ENCODE measurements at places on chromosomes 2 and 18.

- H3K36me3 ChIP-seq, result no peaks in the 10 kb centered on the region
- peak overlapping the region; percentile 88 for H3K4me3 ChIP-seq
- DNase-seq, result no peak
- H3K27me3 ChIP-seq, result no peaks in the 10 kb centered on the region
These were observed 566 bp upstream of the MRPS5 start for GRCh38 chr2:95122197-95122551.

DNA sequence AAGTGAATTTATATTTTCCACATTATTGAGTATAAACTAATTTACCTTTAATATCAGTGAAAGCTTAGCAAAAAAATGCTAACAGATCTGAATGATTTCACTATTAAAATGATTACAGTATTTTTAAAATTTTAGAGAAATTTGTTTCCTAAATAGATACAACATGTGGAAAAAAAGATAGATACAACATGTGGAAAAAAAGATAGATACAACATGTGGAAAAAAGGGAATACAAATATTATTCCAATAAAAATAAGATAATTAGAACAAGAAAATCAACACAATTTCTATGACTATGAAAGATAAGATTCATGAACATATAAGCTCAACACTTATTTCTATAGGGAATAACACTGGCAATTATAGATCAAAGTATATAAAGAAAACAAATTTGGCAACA, 865.9 kb upstream of the VRK2 start:
- H3K4me1 ChIP-seq, result no peaks in the 10 kb centered on the region
- H3K4me3 ChIP-seq, result no peak overlapping the region
- H3K36me3 ChIP-seq, result no peaks in the 10 kb centered on the region
- no peak overlapping the region for H3K27ac ChIP-seq

DNA sequence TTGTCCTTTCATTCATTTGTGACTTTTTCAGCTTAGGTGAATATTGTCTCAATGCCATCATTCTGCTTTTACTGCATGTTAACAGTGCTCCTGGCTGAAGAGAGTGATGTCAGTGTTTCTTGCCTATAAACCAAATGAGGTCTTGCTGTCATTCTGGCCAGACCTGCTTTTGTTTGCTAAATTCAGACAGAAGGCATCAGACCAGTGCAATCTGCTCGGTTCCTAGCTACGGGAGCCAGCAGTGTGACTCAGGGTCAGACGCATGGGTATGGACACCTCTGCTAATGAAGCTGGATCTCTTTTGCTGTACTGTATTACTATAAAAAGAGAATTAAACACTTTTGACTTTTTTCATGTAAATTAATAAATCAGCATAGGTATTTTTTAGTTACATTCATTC, 178.9 kb downstream of the TMEM182 start:
- no peaks in the 10 kb centered on the region for H3K4me1 ChIP-seq
- H3K27ac ChIP-seq, result no peak overlapping the region
- H3K4me3 ChIP-seq, result no peak overlapping the region
- DNase-seq, result no peak

GRCh38 chr2:99863236-99863902, 279.0 kb downstream of the AFF3 start:
- no peaks in the 10 kb centered on the region for H3K27me3 ChIP-seq
- no peaks in the 10 kb centered on the region for H3K4me1 ChIP-seq
- no peak for DNase-seq

GRCh38 chr2:120669971-120670370, 65.7 kb upstream of the GLI2 start:
- H3K27ac ChIP-seq, result no peak overlapping the region
- no peak overlapping the region for H3K4me3 ChIP-seq
- H3K4me1 ChIP-seq, result no peaks in the 10 kb centered on the region
- no peak for DNase-seq
- H3K27me3 ChIP-seq, result no peaks in the 10 kb centered on the region
